Posterior vena cava (tissue), 2 donors: ENCODE measurements at places on chromosomes 11 and 22.
A peak's percentile ranks its signal among the peaks of the same experiment; 100 is the strongest.

DNA sequence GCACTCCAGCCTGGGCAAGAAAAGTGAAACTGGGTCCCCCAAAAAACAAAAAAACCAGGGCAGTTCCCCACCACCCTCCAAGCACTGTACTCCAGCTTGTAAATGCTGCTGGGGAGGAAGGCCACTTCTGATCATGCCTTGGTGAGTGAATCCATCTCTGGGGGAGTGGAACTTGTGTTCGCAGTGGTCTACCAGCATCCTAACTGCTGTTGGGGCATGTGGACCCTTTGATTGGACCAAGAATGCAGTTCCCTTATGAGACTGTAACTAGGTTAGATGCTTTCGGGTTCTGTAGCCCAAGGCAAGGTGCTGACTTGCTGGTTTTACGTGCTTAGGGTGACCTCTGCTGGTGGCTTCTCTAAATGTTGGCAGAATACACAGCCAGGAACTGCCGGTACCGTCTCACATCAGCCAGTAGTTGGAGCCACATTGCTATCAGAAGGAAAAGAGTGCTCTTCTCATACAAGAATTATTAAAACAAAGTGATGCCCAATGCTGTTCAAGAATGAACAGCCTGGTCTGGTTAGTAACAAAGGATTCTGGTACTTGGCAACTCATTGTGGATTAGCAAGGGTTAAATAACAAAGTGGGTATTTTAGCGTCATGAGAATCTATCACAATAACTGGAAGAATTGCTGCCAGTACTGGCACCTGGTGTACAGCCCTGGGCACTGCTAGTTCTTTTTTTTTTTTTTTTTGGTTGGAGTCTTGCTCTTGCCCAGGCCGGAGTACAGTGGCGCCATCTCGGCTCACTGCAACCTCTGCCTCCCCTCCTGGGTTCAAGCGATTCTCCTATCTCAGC is 13.0 kb downstream of the EIF1AD start:
- DNase-seq, result peak; percentile 91

DNA sequence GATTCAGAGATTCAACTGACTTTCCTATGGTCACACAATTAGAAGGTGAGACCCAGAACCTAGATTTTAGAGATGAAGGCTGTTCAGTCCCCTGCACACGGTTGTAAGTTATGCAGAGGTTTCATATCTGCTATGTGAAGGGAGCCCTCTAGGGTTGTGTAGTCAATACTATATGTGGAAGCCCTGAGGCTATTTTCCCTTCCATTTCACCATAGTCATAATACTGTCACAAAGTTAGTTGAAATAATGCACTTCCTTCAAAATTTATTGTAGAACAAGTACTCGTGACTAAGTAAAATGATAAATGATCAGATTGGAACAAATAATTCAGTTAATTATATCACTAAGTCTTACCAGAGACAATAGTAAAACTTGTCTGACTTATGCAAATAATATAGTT is 48.8 kb downstream of the ENDOD1 start:
- DNase-seq, result no peak

GRCh38 chr11:19672586-19673206 is 39.9 kb upstream of the NAV2 start:
- DNase-seq, result no peak

DNA sequence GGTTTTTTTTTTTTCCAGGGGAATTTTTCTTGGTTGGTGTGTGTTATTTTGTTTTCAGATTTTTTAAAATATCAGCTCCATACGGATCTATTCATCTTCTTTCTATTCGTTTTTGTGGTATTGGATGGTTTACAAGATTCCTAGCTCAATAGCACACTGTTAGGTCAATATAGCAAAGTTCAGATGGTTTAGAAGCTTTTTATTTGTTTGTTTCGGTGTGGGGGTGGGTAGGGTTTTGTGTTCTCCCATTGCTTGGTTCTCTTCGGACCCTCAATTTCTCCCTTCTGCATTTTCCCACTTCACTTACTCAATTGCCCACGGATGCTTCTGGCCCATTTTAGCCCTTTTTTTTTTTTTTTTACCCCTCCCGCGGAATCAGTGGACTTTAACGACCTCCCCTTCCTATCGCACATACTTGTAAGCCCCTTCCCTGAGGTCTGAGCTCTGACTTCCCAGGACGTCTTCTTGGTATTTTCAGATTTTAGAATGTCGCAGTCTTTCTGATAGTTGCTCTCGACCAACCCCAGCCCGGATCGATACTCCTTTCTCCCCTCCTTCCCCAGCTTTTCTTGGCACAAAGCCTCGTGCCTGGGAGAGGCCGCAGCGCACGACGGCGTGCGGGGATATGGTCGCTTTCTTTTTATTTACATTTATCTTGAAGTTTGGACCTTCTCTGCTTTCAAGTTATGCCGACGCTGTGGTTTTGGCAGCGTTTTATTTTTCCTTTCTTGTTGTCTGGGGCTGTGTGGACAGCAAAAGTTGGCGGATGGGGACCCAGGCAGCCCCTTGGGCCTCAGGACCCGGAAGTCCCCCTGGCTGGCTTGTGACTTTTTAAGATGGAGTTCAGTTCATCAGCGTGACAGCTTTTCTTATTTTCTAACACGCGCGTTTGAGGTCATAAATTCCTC is 4.4 kb upstream of the SPDYC start:
- DNase-seq, result no peak

GRCh38 chr11:18277565-18278271 is 11.7 kb downstream of the SAA1 start:
- DNase-seq, result no peak

DNA sequence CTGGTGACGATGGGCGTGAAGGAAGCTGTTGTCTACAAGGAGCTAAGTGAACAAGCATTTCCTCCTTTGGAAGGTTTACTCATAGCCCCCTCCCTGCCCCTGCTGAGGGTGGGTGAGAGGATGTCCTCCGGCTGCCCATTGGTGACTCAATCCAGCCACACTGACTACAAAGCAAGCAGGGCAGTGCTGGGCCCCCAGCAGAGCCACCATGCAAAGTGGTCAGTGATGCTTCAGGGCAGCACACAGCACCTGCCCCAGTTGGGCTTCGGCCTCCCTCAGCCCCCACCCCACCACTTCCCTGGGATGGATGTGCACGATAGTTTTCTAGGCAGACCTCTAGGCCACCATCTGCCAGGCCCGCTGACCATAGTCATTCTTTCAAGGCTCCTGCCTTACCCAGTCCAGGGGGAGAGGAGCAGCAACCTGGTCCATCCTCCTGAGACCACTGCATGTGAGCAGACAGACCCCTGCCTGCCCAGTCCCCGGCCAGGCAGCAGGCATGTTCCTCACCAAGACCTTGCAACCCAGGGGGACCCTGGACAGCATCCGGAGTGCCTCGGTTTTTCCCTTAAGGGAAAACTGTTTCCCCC is 125.1 kb downstream of the BCR start:
- peak; percentile 77 for DNase-seq

GRCh38 chr11:67027943-67028542 is 5.1 kb downstream of the SYT12 start:
- no peak for DNase-seq
